NCI-H1930 (cell line): ENCODE measurements at places on chromosomes 5 and 9.

DNA sequence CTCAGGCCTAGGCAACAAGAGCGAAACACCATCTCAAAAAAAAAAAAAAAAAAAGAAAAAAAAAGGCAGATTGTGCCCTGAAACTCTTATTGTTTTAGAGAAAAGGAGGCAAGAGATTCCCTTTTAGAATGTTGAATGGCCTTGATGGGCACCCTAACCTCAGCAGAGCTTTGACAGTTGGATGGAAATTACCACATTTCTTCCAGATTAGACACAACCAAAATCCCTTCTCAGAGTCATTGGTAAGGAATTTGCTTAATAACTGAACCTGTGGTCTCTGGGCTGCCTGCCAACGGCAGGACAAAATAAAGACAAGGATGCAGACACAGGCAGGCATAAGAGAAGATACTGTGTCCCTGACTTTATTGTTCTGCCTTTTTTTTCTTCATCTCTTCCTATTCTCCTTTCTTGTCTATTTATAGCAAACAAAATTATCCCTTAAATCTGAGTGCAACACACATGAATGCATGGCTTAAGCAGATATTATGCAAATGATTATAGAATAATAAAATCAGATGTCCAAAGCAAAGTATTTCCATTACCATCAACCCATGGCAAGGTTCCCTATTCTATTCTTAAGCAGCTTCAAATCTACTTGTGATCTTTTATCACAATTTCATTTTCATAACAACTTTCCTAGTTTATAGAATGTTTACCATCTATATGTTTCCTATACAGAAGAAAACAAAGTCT lies 37.3 kb upstream of the TRIO start:
- no peak for DNase-seq

GRCh38 chr9:135736272-135736978 lies 34.4 kb downstream of the KCNT1 start:
- no peak for DNase-seq

DNA sequence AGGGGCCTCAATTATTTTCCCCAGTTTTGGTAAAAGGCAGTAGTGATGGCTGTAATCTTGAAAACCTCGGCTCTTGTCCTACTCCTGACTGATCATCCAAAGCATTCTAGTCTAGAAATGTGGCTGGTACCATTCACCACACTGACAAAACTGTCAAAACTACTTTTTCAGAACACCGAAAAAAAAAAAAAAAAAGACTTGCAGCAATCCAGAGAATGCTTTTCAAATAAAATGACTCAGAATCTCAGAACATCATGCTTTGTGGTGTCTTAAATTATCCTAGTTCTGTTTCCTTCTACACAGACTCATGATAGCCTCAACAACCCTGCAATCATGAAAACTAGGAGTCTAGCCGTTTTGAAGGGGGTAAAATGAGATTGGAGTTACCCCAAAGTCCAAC lies 13.4 kb downstream of the SLC28A3 start:
- DNase-seq: no peak

GRCh38 chr5:145925803-145926202 lies 10.6 kb upstream of the SH3RF2 start:
- DNase-seq: no peak

DNA sequence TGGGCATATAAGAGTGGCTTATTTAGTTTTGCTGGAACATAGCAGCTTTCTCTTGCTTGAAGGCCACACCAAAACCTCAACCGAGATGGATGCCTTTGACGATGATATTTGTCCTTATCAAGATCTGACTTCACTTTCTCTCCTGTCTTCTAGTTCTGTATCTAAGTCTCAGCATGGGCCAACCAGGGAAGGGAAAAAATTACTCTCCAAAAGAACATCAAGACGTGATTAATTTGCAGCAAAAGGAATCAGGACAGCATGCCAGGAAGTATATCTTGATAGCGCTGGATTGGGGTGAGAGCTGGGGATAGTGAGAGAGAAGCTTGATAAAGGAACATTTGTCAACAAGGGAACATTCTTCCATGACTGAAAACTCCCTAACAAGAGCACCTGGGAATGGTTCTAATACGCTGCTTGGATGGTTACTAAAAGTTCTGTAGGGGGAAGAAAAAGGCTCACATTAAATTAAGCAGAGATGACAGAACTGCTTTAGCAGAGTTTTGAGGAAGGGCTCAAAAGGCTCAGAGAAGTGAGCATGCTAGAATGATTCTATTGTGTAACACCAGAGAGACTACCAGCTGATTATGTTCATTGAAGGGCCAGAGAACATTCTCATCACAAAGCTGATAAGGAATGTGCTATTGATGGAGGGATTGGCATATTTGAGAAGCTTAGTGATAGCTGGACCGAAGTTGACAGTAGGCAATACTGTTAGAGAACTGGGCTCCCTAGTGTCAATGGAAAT lies 21.6 kb upstream of the ANXA1 start:
- DNase-seq: no peak

DNA sequence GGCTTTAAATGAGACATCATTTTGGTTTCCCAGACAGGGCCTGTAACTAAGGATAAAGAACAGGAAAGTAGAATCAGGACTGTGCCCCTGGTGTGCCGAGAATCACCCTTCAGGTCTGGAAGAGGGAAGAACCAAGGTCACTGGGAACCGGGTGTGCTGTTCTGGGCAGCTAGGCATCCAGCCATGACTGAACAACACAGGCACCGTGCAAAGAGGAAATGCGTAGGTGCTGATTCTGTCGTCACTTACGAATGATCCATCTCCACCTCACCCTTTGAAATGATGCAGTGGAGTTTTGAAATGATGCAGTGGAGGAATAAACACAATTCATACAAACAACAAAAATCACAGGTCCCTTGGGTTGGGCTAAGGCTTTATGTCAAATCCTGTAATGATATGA lies 64.4 kb downstream of the MAP1B start:
- no peak for DNase-seq
